OCI-M1 (cell line): ENCODE measurements at places on chromosomes 4 and X.
A peak's percentile ranks its signal among the peaks of the same experiment; 100 is the strongest.

- no peak for DNase-seq
Observed at GRCh38 chrX:50495616-50496015, 25.0 kb upstream of the DGKK start.

DNA sequence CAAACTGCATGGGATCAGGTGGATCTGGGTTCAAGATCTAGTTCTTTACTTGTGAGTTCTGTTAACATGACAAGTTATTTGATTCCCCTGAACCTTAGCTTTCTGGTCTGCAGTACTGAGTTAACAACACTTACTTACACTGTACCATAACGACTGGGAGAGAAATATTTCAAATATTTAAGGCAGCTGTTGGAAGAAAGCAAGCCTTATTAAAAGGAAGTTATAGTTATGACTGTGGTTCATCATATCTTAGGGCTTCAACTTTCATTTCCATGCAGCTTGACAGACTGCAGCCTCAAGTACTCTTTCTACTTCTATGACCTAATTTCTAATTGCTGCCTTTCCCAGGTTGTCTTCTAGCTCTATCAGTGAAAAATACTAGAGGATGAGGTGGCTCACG is 40.0 kb upstream of the PDGFRA start:
- no peak for DNase-seq

- DNase-seq, result no peak
Observed at GRCh38 chr4:108384544-108384943, 215.8 kb upstream of the LEF1 start.

GRCh38 chr4:165217325-165217724 is 10.0 kb downstream of the KLHL2 start:
- DNase-seq, result no peak

GRCh38 chrX:2931612-2932011 is 2.5 kb upstream of the ARSD start:
- DNase-seq, result no peak

DNA sequence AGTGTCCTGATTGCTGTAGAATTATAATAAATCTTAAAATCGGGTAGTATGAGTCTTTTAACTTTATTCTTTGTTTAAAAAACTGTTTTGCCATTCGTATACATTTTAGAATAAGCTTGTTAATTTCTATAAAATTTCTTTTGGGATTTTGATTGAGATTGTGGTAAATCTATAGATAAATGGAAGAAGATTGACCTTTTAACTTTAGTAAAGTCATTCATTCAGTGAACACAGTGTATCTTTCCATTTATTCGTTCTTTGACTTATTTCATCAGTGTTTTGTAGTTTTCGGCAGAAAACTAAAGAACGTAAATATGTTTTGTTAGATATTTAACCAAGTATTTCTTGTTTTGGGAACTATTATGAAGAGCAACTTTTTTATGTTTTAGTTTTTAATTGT is 38.9 kb downstream of the DRD5 start:
- DNase-seq, result no peak

DNA sequence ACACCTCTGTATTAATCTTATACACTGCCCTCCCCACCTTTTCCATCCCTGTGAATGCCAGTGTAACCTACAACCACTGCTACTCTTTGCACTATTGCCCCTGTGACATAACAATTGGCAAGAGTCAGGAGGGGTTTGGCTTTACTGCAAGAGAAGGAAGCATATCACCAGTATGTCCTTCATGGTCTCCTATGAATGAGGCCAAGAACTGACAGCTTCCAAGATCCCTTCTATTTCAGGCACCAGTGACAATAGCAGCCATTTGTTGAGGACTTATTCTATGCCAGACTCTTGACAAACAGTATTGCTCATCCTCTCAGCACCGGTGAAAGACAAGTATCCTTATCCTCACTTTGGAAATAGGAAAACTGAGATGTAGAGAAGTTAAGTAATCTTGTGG is 363.9 kb downstream of the MID1IP1 start:
- DNase-seq, result no peak

DNA sequence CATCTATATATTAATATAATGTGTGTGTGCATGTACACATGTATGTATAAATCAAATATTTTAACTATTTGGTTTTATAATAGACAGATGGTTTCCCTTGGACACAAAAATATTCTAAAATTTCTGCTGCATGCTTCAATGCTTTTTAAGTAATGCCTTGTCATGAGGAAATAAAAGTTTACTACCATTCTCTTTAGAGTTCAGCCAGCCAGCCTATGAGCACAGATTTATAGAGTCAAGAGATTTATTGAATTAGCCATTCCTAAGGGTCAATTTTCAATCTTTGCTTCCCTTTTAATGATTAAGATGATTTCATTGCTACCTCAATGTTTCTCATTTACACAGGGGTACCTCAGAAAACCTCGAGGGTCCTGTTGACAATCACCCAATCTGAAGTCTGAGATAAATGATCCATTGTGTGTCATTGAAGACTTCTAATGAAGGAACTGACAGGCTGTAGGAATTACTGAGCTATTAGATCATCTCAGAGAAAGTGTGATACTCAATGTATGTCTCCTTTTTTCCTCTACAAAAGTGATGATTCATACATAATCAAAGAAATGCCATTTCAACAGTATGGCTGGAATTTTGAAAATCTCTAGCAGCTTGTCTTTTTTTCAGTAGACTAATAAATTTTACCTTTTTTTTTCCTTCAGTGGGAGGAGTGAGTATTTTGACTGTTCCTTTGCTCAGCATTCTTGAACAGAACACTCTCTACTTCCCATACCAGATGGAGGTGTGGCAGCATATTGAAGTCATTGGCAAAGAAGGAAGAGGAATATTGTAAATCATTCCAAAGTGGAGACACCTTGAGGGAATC is 222.6 kb upstream of the PCDH18 start:
- no peak for DNase-seq

- DNase-seq, result no peak
Observed at GRCh38 chr4:166045457-166045856, 172.4 kb downstream of the TLL1 start.

DNA sequence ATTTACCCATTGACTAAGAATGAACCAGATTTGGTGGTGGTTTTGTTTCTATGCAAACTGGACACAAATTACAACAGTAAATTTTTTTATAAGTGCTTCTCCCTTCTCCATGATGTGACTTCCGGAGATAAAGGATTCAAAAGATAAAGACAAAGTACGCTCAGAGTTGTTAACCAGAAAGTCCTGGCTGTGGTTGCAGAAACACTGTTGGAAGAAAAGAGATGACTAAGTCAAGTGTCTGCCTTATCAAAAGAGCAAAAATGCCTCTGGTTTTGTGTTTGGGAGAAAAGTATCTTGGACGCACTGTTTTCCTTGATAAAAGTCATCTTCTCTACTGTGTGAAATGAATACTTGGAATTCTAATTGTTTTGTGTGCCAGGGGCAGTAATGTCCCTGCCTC is 213.4 kb downstream of the GC start:
- DNase-seq, result peak; percentile 74

DNA sequence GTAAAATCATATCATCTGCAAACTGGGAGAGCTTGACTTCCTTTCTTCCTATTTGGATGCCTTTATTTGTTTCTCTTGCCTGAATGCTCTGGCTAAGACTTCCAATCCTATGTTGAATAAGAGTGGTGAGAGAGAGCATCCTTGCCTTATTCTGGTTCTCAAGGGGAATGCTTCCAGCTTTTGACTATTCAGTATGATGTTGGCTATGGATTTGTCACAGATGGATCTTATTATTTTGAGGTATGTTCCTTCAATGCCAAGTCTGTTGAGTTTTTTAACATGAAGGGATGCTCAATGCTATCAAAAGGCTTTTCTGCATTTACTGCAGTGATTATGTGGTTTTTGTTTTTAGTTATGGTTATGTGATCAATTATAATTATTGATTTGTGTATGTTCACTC is 2144.6 kb upstream of the TENM3 start:
- no peak for DNase-seq

- DNase-seq, result no peak
Observed at GRCh38 chr4:156217236-156217635, 263.6 kb upstream of the CTSO start.

GRCh38 chr4:55553441-55554201 is 6.9 kb upstream of the CLOCK start:
- DNase-seq, result peak; percentile 86

DNA sequence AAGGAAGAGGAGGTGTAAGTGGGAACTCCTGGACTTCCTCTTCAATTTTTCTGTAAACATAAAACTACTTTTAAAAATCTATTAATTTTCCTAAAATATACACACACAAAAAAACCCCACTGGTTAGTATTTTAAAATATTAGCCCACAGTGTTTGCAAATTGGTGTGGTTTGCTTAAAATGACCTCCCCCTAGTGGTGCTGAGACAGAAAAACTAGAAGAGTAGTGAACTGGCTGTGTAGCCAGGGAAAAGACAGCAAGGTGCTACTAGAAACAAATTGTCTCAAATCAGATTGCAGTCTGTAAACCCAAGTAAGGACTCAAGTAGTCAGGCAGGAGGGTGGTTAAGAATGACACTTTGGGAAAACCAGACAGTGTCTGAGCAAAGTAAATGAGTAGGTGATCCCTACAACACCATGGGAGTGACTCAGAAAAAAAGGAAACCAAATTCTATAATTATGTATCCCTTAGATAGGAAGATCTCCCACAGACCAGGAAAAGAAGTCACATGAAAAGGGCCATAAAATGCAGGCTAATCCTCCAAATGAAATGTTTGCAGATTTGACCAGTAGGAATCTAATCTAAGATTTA is 26.0 kb downstream of the AMTN start:
- DNase-seq, result peak; percentile 51

GRCh38 chr4:845836-846251 is 19.9 kb upstream of the CPLX1 start:
- DNase-seq, result no peak

DNA sequence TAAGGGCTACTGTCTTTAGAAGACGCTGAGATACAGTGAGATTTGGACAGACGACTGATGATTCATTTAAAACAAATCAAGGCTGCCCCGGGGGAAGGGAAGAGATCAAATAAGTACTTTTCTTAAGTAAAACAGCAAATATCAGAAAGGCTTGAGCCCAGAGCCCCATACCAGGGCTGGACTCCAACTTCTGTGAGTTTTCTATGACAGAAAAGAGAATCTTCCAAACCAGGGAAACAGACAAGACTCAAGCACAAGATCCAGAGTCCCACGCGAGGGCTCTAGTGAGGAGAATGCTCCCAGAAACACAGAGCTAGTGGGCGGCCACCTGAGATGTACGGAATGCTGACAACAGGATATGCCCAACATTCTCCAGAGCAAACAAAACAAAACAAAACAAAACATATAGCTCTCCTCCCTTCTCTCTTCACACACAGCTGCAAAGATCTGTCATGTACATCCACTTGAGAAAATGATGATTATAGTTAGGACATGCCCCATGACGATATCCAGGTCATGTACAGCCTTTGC is 13.1 kb downstream of the ACSL1 start:
- peak; percentile 68 for DNase-seq

- DNase-seq, result no peak
Observed at GRCh38 chr4:182978152-182978827, 61.1 kb upstream of the DCTD start.

DNA sequence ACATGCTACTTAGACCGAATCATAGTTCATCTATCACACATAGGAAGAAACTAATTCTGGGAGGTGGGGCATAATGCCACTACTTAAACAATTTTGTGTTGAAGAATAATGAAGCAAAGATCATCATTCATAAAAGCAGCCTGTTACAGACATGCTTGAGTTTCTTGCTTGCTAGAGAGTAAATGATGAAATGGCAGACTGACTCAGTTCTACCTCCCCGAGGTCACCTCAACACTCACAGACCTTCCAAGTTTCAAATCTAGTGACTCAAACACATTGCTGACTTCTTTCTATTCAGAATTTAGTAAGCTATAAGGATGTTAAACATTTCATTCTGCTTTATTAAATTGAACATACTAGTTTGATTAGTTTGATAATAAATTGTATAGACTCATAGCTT is 636.5 kb upstream of the FRG1 start:
- DNase-seq, result no peak

GRCh38 chrX:41265615-41266014 is 68.3 kb upstream of the DDX3X start:
- peak; percentile 58 for DNase-seq

- peak; percentile 90 for DNase-seq
Observed at GRCh38 chr4:137967480-137968190, 274.5 kb downstream of the SLC7A11 start.

- no peak for DNase-seq
Observed at GRCh38 chr4:2671267-2671895, 84.8 kb downstream of the TNIP2 start.

GRCh38 chr4:103673983-103674382 is 45.8 kb downstream of the TACR3 start:
- DNase-seq, result no peak

DNA sequence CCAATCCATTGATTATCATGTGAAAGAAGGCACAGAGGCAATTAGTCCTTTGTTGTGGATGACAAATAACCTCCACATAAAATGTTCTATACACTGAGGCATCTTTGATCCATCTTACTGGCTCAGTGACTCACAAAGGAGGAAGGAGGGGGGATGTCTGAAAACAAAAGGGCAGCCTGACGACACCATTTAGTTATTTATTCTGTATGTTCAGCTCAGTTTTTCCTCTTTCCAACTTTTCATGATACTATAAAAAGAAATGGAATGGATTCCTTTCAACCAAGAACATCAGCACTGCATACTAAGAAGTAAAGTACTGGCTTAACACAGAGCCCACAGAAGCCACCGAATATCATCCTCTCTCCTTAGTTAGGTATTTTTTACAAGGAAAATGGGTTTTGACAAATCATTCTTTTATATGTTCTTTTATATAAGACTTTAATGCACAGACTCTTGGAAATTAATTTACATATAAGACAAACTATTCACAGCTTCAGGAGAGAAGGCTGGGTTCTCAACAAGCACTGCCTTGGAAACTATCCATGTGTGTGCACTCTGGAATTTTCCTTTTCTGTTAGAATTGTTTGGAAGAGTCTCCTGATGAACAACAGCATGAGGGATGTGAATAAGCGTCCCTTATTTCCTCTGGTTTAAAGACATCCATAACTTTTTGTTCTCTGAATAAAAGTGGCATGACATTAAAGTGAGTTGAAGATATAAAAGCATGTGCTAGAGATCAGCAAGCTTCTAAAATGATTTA is 135.6 kb downstream of the TSPAN5 start:
- DNase-seq, result no peak

DNA sequence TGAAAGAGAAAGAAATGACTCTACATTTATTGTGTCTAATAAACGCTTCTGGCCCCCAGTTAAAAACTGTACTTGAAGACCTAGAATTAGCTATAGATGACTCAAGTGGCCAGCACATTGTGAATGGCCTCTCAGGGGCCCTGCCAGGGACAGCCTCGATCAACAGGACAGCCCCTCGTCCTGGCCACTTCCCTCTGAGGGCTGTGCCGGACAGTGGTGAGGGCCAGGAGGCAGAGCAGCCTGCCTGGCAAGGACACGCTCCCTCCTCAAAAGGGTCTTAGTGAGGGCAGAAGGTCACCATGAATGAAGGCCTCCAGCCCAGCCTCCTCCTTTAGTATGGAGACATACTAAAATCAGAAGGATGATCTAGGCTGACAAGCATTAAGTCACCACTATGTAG is 16.5 kb downstream of the RNF212 start:
- DNase-seq, result no peak

GRCh38 chr4:78120144-78120880 is 63.2 kb downstream of the FRAS1 start:
- no peak for DNase-seq
